Esophagus squamous epithelium (tissue), 5 donors: ENCODE measurements at places on chromosomes 3 and 15.

DNA sequence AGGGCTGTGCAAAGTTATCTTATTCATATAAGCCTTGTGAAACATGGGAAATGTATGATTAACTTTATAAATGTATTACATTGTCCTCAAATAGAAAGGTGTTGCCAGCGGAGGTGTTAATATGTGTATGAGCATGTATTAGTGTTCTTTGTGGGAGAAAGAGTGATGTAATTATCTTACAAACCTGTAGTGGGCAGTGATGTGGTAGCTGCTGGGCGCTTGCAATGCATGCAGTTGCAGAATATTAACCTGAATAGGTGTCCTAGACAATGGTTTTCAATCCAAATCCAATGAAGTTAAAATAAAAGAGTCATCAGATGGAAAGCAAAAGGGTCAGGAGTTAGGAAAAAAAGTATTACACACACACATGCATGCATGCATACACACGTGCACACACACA, 881.3 kb upstream of the CADM2 start:
- DNase-seq = no peak

DNA sequence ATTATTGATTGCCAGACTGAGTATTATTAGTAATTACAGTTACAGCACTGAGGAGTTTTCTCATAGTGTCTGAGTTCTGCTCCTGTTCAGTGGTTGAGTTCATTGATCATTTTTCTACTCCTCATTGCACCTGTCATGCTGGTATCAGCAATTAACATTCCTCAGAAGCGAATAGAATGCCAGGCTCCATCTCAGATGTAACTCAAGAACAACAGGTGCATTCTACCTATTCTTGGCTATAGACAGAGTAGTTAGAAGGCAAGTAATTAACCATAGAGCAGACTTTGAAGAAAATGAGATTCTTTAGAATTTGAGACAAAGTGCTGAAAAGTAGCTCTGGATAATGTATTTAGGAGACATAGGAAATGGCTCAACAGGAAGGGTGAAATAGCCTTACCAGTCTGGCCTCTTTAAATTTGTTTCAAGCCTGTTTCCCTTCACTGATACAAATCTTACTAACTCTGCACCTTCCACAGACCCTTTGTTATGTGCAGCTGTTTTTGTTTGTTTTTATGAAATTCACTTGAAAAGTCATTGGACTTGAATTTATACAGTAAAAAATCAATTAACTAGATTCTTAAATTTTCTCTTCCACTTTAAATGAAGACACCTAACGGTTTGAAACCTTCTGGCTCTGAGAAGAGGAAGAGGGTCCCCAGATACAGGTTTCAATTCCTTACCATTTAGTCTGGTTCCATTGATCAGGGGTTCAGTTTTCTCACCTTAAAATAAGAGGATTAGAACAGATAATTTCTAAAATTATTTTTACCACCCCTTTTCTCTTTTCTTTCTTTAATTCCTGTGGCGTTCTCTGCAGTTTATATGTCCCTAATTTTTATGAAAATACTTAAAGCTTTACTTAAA, 109.6 kb downstream of the FNDC3B start:
- no peak for DNase-seq

GRCh38 chr15:64096668-64097384, 1.0 kb downstream of the SNX1 start:
- DNase-seq = no peak

DNA sequence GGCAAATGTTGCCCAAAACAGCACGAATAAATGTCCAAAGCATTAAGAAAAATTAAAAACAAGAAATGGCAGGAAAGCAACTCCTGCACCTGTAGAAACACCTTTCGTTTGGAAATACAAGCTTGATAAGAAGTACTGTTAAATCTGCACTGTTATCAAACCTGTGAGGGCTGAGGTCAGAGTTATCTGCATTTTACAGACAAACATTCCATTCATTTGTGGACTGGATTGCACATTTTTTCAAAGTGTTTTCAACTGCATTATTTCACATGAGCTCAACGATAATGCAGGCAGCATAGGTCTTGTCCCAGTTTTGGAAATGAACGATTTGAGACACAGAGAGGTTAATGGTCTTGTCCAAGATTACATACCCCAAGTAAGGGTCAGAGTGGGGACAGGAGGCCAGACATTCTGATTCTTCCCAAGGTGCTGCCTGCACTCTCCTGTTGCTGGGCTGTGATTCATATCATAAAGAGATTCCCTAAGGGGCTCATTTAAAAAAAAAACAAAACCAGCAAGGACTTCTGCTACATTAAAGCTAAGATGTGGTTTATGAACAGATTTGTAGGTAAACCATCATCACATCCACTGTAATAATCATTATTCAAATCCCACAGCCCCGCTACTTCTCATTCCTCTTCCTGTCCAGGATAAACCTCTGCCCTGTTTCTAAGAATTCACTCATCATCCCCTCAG, 13.0 kb downstream of the GUCA1C start:
- no peak for DNase-seq

- no peak for DNase-seq
Measured at GRCh38 chr3:112001526-112001925, 2.8 kb downstream of the TAGLN3 start.

- no peak for DNase-seq
Measured at GRCh38 chr3:88744896-88745295, 362.5 kb upstream of the EPHA3 start.

GRCh38 chr3:148975696-148976095, 15.6 kb upstream of the GYG1 start:
- DNase-seq = no peak

DNA sequence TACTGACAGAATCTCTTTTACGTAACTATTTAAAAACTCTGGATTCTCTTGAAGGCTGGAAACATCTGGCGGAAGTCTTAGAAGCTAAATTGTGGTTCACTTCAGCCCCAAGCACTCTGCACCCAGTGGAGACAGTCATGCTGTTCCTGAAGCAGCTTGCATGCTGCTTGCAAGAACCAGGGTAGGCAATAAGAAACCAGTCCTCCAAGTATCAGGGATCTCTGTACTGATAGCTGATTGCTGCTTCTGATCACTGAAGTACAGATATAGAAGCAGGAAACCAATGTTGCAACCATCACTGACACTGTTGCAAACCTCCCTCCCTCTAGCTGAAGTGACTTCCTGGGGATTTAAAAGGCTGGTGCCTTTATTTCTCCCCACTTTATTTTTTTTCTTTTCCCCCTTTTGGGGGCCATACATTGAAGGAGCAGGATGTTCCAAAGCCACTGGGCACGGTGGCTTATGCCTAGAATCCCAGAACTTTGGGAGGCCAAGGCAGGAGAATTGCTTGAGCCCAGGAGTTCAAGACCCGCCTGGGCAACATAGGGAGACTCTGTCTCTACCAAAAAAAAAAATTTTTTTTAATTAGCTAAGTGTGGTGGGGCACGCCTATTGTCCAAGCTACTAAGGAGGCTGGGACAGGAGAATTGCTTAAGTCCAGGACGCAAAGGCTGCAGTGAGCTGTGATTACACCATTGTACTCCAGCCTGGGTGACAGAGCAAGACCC, 15.3 kb downstream of the SPCS1 start:
- no peak for DNase-seq

- no peak for DNase-seq
Measured at GRCh38 chr15:23686466-23687142, 501 bp downstream of the NDN start.

- DNase-seq = no peak
Measured at GRCh38 chr15:51726302-51727073, 11.0 kb downstream of the LYSMD2 start.

DNA sequence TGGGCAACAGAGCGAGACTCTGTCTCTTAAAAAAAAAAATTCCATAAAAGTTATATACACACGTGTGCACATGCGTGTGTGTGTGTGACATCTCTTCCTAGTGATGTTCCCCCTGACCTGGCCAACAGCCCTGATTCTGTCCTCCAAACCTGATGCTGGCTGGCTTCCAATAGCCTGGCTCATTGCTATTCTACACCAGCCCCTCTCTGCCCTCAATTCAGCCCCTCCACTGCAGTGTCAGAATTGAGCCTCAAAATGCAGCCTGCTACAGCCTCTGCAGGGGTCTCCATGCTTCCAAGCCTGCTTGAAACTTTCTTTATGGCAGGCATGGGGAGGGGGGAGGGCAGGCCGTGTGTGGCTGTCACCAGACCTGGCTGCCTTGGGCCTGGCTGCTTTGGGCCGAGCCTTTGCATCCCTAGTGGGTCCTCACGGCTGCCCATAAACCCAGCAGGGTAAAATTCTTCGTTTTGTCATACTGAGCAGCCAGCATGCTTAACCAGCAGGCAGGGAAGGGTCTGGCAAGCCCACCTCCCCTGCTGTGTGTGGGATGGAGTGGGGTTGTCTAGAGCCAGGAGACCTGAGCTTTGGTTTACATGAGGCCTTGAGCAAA, 22.7 kb upstream of the DOCK3 start:
- no peak for DNase-seq

DNA sequence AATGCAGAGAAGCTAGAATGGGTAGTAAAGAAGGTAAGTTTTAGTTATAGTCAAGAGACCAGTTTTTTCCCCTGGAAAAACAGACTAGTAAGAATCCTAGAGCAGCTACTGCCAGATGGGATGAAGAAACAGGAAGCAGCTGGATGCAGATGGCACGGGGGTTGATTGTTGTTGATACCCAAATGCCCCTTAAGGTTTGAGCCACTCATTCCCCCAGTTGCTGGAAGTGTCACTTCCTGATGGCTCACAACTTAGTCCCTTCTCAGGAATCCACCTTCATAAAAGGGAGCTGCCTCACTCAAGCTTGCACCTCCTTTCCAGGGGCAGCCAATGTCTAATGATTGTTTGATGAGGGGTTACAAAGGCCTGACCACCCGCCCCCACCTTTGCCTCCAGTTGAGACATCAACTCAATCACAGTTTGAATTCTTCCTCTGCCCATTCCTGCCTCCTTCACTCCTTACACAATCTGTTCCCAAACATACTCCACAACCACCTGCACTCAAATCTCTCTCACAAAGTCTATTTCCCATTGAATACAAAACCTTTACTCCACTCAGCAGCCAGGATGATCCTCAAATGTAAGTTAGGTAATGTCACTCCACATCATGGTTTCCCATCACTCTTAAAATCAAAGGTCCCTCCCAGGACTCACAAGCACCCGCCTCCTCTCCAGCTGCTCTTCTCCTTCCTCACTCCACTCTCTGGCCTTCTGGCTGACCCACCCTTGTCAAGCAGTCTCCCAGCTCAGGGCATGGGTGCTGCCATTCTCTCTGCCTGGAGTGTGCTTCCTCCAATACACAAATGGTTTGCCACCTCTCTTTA, 450.1 kb upstream of the THBS1 start:
- DNase-seq = no peak

DNA sequence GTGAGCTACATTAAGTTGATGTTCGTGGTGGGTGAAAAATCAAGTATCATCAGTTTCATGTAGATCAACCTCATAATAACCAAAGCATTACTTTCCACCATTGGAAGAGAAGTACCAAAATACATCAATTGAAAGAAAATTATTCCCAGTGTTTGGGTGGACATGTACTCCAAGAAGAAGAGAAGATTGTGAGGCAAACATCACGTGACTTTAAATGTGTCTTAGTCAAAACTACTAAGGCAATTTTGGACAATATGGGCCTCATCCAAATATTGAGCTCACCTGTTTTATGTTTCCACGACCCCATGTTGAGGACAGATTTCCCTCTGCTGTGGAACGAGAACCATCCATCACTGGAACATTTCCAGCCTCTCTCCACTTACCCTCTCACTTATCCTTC, 303.0 kb upstream of the LMCD1 start:
- DNase-seq = no peak
